ENCODE measurements at places on chromosomes 1 and 21.

DNA sequence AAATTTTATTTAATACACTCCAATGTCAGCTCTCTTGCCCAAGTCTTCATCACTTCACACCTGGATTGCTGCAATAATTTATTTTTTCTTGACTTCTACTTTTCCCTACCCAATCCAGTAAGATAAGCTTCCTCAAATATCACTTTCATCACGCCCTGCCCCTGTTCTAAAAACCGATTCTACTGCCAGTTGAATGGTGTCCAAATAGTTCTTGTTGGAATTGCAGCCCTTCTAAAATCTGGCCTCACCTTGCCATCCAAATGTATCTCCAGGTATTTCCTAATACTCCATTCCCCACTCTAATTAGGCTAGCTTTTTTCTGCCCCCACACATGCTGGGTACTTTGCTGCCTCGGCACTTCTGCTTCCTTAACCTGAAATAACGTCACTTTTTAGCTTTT lies 152.5 kb downstream of the HMCN1 start:
- DNase-seq: no peak

DNA sequence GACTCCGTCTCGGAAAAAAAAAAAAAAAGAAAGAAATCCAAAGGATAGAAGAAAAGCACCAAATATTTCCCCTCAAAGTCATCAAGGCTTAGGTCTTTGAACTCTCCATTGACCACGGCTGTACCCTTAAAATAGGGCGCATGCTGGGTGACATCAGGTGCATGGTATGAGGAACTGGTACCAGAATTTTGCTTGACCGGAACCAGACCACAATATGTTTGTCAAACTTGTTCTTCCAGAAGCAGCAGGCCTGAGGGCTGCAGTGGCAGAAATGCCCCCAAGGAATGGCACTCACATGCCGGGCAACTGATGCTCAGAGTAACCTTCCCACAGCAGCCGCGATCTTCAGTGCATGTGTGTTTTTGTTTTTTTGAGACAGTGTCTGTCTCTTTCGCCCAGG lies 21.0 kb downstream of the RCC1 start:
- no peak for DNase-seq

DNA sequence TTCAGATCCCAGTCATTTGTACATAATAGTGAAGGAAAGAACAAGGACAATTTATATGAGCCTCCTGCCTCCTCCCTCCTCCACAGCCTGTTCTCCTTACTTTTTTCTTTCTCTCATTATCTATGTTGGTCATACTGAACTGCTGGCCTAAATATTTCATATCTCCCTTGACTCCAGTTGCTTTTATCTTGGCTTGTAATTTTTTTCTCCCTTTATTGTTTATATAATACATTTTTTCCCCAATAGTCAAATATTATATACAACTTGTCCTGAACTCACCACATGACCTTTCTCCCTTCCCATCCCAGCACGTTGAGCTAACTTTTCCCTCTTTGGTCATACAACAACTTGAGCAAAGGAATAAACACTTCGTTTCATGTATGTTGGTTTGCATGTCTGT lies 752.1 kb downstream of the LTN1 start:
- no peak for DNase-seq

DNA sequence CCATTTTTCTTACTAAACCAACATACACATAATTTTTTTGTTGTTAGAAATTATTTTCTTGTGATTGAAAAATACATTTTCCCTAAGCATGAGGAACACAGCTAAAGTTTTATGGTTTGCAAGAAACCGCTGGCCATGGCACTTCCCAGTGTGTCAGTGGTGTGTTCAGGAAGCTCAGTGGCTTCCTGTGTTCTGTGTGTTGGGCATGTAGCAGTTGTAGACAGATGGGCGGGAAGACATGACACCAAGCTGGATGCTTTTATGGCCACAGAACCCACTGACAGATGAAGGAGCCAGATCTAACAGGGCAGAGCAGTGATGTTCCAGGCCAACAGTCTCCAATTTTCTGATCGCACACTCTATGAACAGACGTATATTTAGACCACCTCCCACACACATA lies 119.8 kb downstream of the GALNT2 start:
- no peak for DNase-seq

DNA sequence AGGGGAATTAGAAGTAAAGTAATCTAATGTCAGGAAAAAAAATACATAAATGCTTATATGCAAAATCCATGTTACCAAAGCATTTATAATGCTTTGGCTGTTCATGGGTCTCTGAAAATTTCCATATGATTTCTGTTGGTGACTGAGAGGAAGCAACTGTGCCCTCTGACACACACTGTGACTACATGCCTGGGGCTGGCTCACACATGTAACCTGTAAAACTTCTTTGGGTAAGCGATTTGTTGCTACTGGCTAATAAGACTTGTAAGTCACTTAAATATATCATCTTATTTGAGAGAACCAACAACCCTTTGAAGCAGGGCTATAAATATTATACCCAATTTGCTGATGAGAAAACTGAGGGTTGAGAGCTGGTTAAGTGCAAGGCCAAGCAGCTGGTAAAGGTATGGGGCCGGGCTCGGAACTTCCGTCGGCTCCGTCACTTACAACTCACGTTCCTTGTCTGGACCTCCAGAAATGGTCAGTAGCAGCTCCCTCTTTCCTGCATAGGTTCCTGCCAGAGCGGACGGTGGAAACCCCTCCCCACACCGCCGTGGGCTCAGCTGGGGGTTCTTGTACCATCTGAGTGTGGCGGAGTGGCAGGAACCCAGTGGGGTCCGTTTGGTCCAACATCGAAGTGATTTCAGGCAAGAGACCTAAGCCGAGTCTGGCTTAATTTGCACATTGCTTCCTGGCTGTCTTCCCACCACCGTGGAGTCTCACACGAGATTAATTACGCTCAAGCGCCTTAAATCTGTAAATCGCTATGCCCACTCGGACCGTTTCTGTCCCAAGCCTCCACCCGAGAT lies 714 bp downstream of the DFFA start:
- peak; percentile 27 for DNase-seq

DNA sequence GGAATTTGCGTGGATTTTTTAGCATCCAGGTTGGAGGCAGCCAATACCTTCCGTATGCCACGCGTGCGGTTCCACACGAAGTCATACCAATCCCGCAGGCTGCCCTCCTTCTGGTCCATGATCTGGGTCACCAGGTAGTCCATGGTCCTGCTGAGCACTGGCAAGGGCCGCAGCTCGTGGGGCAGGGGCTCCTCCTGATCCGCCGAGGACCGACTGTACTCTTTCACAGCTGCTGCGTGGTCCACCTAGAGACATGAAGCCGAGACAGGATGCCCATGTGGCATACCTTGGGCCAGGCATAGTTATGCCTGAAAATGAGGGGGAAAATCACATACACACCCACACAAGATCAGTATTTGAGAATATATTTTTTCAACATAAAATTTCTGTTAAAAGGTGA lies 12.1 kb downstream of the MCM3AP start:
- no peak for DNase-seq

DNA sequence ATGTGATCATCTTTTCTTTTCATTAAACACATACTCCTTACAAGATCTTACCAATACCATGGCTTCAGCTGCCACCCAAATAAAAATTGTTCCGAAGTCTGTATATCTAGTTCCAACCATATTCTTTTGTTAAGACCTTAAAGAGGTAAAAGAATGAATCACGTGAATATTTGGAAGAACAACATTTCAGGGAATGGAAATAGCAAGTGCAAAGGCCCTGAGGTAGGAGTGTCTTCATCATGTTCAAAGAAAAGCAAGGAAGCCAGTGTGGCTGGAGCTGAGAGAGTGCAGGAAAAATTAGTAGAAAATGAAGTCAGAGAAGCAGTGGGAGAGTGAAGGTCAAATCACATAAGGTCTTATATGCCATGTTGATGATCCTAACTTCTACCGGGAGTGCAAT lies 50.9 kb downstream of the SLAMF6 start:
- no peak for DNase-seq

- no peak for DNase-seq
These were observed 43.2 kb downstream of the FLVCR1 start for GRCh38 chr1:212901290-212901689.

DNA sequence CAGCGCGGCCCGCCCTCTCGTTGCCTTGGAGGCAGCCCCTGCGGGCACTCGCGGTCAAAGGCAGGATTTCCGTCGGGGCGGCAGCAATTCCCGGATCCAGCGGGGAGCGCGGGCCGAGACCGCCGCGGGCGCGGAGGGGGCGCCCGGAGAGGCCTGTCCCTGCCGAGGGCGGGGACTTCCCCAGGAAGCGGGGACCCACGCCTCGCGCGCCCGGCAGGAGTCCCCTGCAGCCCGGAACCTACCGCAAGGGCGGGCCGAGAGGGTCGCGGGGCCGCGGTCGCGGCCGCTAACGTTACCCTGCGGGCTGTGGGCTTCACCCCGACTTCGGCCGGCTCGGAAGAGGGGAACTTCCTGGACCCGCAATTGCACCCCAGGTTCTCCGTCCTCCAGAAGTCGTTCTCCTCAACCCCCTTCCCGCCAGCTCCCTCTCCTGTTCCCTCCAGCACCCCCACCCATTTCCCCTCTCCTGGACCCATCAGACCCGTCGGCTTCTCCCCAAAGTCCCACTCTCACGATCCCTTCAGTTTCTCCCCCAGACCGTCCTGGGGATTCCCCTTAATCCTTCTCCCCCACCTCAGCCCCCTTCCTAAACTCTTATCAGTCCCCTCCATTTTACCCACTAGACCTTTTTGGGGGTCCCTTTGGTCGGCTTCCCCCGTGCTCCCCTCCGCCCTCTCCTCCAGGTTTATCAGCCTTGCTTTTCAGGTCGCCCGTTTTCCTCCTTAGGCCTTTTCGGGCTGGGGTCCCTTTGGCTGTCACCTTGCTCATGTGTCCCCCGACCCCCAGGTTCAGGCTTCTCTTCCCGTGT lies 604 bp downstream of the FGR start:
- DNase-seq: peak; percentile 62

- DNase-seq: peak; percentile 43
These were observed 26.7 kb downstream of the BTG3 start for GRCh38 chr21:17585875-17586450.

GRCh38 chr1:236947794-236948193 lies 56.4 kb downstream of the MT1HL1 start:
- no peak for DNase-seq

- peak; percentile 59 for DNase-seq
These were observed 35.8 kb downstream of the LDLRAD1 start for GRCh38 chr1:53982034-53982762.

DNA sequence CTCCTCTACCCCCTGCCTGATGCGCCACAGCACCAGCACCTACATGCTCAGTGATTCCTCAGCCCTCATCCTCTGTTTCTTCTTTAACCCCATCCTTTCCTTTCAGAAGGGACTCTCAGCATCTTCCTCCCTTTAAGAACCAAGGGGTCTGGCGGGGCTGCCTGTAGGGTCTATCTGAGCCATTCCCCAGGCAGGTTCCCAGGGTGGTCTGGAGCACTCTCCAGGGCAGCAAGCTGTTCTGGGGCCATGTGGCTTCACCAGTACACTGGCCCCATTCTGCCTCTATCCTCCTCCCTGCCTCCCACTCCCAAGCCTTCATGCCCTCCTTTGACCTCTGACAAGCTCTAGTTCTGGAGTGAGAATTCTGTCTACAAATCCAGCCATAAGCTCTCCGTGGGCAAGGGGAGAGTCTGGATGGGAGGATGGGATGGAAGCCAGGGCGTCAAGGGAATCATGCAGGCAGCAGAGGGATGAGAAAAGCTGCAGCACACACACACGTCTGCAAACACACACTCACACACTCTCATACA lies 10.4 kb downstream of the BATF3 start:
- no peak for DNase-seq

GRCh38 chr1:212467843-212468482 lies 35.2 kb downstream of the NENF start:
- no peak for DNase-seq

GRCh38 chr21:45898781-45899180 lies 82.8 kb upstream of the COL6A1 start:
- DNase-seq: no peak

DNA sequence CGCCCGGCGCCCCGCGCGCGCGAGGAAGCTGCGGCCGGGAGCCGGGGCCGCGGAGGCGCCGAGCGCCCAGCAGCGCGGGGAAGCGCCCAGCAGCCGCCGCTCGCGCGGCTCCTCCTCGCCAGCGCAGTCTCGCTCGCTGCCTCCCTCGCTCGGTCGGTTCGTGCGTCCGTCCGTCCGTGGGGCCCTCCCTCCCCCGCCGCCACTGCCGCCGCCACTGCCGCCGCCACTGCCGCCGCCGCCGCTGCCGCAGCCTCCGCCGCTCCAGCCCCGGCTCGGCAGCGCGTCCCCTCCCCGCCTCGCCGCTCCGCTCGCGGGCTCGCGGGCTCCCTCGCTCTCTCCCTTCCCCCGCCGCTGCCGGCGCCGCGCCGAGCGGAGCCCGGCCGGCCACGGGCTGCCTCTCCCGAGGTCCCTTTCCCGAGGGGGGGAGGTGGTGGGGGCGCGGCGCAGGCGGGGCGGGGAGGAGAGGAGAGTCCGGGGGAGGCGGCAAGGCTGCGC lies at the start of gene KCND3:
TSS of gene KCND3 (minus strand) at position 138 of the 495 bp plus-strand sequence.
- no peak for DNase-seq

GRCh38 chr1:112906150-112906698 lies 49.8 kb downstream of the SLC16A1 start:
- no peak for DNase-seq

DNA sequence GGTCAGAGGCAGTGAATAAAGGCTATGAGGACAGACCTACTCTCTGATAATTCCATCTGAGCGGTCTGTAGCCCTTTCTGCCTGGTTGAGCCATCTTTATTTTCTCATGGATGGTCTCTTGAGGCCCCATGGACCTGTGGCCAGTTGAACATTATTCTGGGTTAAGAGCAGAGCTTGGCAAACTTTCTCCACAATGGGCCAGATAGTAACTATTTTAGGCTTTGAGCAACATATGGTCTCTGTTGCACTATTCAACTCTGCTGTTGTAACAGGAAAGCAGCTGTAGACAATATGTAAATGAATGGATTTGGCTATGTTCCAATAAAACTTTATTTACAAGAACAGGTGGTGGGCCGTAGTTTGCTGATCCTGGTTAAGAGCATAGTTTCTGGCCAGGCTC lies 62.7 kb downstream of the KAZN start:
- DNase-seq: no peak

- no peak for DNase-seq
These were observed 7.5 kb downstream of the MIER1 start for GRCh38 chr1:66932291-66932690.

DNA sequence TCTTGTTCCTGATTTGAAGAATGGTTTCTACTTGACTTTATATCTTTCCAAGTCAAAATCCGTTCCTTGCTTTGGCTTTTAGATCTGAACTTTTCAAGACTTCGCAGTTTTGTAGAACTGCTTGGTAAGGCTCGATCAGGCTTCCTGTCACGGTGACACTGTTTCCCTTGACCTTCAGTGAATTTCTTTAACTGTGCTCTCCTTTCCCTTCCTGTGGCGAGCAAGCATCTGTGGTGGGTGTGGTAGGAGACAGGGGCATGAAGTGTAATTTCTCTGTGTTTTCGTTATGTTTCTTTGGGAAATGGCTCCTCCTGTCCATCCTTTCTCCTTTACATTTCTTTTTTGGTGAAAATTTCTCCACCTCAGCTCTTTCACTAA lies 10.4 kb downstream of the STYXL2 start:
- no peak for DNase-seq

DNA sequence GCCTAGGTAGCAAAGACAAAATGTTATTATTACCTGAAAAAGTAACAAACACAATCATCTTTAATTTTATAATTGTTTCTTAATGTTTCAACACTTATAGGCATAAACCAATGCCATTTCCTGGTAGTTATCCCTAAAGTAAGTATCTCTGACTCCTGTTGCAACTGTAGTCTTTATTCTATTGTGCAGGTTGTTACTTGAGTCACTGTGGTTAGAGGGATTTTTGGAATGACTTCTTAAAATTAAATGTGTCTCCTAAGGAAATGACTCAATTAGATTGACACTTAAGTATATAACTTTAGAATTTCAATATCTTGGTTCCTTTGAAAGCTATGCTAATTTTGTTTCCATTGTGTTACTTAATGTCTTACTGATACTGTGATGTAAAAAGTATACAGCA lies 143.9 kb downstream of the PHTF1 start:
- DNase-seq: no peak
